ENCODE measurements at places on chromosomes 4 and X.

- DNase-seq = no peak
These were observed 34.0 kb upstream of the ENPP6 start for GRCh38 chr4:184251670-184251980.

DNA sequence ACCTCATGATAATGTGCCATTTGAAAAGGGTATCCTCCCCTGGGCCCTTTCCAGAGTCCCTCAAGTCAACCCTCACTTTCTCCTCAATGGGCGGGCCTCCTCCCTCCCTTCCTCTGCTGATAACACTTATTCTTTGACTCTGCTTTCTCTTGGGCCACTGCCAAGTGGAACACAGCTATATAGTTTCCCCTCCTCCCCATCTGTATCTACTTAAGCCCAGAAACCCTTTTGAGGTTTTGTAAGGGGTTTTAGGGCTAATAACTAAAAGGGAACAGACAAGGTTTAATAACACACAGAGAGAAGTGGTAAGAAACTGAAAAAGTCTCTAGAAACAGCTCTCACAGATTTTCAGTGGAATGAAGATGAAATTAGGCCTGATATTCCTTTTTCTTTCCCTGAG, 116.7 kb downstream of the GPC3 start:
- DNase-seq = no peak

DNA sequence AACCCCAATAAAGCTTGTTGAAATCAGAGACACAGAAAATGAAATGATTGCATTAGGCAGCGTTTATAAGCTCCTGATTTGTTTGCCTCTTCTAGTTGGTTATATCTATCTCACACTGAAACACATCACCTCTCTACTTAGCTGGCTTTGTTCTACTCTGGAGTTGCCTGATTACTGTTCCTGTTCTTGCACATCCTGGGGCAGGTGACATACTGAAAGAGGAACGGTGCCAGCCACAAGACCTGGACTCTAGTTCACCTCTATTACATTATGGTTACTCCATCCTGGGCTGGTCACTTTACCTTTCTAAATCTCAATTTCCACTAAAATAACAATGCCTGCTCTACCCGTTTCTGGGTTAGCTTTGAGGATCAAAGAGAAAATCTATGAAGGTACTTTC, 47.9 kb downstream of the TRIM2 start:
- no peak for DNase-seq

DNA sequence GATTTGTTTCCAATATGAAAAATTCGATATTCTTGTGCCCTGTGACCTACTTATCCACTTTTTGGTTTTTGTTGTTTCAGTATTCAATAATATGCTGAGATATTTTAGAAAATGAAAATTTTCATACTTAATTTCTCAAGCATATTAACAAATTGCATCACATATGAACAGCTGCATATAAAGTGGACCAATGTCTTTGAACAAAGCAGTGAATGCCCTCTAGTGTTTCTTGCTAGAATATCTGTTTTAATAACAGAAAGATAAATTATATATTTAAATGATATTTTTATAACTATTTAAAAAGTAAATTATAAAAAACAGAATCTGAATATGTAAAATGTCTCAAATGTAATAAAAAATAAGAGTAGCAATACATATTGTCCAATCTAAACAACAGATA, 31.7 kb upstream of the INTU start:
- no peak for DNase-seq

DNA sequence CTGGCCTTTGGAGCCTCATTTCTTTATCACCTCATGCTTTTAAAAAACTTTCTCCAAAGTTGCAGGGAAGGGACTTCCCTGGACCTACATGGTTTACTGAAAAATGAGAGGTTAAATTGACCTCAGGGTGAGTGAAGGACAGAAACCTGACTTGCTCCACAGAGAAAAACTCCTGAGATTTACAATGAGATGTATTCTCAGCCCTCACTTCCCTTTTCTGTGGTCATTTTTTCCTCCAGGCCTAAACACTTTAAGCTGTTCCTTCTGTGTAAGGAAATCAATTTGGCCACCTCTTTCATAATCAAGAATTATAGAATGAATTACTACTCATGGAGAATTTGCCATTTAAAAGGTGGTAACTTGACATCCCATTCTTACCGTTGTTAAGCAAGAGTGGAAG, 77.9 kb downstream of the HPGD start:
- DNase-seq = no peak

DNA sequence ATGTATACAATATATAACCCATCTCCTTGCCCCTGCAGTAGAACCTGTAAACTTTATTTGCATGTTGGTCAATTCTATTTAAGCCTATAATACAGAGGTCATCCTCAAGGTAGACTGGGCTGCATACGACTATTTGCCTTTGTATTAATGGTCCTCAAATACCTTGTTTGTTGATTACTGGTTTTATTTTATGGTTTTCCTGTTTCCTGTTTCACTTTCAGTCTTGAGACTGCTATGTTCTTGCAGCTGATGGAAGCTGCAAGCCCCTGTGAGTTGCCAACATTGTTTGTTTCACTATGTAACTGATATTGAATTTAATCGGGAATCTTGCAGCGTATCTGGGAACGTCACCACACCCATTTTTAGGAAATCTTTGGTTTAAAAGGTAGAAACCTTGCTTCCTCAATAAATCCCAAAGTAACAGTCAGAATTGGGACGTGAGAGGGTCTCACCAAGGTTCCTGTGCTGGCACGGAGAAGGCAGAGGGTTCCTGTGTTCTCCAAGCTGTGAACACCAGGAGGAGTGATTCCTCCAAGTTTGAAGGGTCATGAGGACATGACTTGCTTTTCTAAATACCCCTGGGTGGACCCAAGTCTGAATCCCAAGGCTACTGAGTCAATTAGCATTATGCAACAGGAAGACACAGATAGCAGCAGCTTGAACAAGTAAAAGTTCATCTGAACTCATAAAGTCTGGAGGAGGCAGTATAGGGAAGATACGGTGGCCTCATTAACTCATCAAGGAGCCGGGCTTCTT, 110.6 kb upstream of the PNPLA4 start:
- no peak for DNase-seq

DNA sequence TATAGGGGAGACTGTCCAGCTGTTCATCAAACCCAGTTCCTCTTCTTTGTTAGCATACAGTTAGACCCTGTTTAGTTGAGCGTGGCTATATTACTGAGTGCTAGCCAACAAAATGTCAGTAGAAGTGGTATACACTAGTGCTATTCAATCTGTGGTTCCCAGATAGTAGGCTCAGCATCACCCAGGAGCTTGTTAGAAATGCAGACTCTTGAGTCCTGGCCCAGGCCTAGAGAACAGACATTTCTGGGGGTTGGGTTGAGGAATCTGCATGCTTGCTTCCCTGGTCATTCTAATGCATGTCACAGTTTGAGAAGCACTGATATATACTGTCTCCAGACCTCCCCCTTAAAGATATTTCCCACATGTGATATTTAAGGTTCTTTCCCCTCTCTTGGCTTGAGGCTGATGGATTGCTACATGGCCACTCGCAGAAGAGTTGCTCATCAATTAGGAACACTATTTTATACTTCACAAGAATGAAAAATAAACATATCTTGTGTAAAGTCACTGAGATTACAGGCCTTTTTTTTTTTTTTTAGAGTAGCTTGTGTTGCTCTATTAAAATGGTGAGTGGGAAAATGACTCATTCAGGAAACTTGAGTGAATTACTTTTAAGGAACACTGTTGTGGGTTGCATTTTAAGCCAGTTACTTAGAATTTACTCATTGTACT, 289.0 kb downstream of the STIM2 start:
- DNase-seq = no peak

DNA sequence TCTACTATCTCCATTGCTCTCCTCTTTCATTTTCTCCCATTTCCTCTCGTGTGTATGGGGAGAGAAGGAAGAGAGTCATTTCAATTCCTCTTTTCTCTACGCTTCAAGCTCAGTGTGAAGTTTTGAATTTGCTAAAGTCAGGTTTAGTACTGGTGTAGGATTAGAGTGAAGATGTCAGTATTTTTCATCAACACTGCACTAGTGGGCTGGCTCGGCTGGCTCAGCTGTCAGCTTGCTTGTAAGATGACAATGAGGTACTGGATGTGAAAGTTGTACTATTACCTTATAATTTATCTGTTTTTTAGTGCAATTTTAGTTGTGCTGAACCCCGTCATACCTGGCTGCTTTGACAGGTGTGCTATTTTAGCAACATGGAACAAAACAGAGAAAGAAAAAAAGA, 2.1 kb upstream of the SH2D1A start:
- no peak for DNase-seq

DNA sequence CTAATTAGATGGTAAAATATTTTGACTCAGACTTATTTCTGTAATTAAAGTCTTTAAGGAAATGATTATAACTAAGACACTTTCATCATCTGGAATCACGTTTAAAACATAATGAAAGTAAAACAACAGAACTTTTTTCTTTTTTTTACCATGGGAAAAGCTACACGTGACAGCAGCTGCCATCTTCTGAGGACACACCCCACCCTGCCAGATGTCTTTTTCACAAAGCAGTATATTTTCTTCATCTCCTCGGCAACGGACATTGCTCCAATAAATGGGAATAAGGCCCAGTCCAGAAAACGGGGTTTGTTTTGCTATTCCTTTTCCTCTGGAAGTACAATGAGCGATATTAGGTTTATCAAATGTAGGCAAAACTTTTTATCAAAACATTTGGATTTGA, 17.5 kb downstream of the PRSS12 start:
- DNase-seq = no peak

- no peak for DNase-seq
These were observed 15.9 kb downstream of the TMEM192 start for GRCh38 chr4:165096776-165097175.

DNA sequence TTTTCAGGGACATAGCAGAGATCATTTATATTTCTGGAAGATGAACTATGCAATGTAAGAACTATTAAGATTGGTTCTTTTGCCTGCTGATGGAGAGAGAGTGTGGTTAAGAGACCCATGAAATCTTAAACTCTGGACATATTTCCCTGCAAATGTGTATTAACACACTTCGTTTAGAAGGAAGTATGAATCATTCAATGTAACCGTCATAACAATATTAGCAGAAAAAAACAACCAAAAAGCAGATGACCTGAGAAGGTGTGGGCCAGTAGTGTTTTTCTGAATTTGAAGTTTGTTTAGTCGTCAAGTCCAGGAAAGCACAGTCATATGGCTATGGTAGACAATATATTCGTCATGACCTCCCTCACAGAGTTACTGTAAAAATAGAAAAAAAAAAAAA, 2.5 kb upstream of the TMPRSS11D start:
- DNase-seq = no peak

DNA sequence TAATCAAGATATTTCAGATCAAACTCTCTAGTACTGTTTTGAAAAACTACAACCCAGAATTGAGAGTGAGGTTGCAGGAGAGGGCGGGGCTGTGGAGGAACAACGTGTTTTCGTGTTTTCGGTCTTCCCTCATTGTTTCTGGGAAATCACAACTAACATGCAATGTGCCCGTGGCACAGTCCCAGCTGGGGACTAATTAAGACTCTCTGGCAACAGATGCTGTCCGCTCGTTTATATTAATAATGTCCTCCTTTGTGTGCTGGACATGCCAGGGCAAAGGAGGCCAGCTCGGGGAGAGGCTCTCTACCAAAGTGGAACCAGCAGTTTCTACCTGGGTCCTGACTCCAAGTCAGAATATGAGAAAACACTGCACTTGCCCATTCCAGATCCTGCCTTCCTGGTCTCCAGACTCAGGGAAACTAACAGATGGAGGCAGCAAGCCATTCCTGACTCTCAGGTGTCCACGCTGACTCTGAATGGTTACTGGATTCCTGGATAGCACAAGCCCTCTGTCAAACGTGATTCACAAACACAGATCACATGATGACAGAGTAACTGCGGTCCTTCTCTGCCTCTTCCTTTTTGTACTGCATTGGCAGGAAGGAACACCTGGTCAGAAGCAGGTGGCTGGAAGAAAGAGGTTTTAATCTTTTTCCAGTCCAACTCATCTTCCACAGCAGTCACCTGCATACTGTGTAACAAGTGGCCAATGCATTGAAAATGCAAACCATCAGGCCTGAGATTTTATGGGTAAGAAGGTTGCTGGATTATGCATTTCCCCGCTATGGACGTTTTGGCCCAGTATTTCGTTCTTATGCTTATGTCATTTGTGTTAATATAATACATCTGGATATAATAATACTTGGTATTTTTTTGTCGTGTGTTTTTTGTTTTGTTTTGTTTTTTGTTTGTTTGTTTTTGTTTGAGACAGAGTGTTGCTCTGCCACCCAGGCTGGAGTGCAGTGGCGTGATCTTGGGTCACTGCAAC, 65.0 kb downstream of the COQ2 start:
- DNase-seq = no peak

- no peak for DNase-seq
These were observed 94.8 kb downstream of the KDR start for GRCh38 chr4:55030589-55030988.

- DNase-seq = no peak
These were observed 1.4 kb upstream of the PHF8 start for GRCh38 chrX:54045563-54046228.

DNA sequence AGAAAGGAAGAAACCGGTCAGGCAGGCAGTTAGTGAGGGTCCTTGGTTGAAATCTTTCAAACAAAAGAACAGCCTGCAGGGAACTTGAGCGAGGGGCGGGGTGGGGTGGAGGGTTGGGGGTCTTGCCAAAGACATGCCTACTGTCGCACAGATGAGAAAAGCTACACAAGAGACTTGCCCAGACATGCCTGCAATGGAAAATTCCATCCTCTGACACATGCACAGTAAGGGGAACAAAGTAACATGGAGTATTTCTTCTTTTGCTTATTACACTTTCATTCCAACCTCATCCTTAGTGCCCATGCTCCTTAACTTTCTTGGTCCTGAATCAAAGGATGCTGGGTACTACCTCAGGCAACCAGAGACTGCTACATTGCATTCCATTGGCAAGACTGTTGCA, 1491.2 kb downstream of the STIM2 start:
- no peak for DNase-seq

GRCh38 chr4:81905971-81906370, 434.3 kb upstream of the RASGEF1B start:
- no peak for DNase-seq

DNA sequence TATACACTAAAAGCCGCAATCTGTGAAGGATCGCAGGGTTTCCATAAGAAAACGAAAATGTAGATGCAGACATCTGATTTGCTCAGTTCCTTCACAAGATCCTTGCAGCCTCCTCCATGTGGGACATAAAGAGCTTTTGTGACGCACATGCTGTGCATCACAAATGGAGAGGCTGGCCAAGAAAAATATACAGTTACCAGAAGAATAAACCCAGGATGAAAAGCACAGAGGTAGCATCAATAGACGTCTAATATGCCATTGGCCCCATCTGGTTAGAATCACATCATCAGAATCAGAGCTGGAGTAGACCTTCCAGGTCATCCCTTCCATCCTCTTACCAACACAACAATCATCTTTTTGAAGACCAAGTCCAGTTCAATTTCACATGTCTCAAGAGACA, 517.4 kb downstream of the RAB28 start:
- no peak for DNase-seq

DNA sequence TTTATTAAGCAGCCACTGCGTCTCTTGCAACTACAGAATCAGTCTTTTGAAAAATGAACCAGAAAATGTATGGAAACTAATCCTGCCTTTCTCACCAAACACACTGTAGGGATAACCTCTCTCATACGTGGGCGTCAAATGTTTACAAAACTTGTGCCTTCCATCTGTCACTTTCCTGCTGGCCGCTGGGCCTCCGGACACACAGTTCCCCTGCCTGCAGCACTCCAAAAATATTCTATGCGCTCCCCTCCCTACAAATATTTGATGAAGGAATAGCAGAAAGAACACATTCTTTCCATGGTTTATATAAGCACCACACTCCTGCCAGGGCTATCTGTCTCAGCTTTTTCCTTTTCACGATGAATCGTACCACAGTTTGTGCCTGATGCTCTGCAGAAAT, 14.9 kb upstream of the CYTL1 start:
- no peak for DNase-seq
